ENCODE measurements at places on chromosomes 1 and 21. TPM values are rescaled to one million over a fixed set of nuclear protein-coding genes. Genes with fewer than 3 reads are reported as not detected.

AMY2B gene
- polyA plus RNA-seq: 2.2 TPM

LRRC3 gene
- 1.1 TPM for polyA plus RNA-seq

NTRK1 gene
- 0.18 TPM for polyA plus RNA-seq

GPR52 gene
- not detected for polyA plus RNA-seq

KCNT2 gene
- polyA plus RNA-seq: 0.15 TPM

HEYL gene
- polyA plus RNA-seq: 2.3 TPM

CELF3 gene
- not detected for polyA plus RNA-seq

C1QB gene
- polyA plus RNA-seq: not detected

RGS16 gene
- polyA plus RNA-seq: 0.13 TPM

KRTAP12-2 gene
- not detected for polyA plus RNA-seq

ARHGEF16 gene
- 3.0 TPM for polyA plus RNA-seq

C1orf210 gene
- polyA plus RNA-seq: not detected

CNIH4 gene
- 104 TPM for polyA plus RNA-seq

PIGC gene
- 32.2 TPM for polyA plus RNA-seq

LCE1D gene
- not detected for polyA plus RNA-seq

CFHR3 gene
- polyA plus RNA-seq: 0.47 TPM

CCDC17 gene
- 0.49 TPM for polyA plus RNA-seq

PLA2G5 gene
- polyA plus RNA-seq: not detected

NR1I3 gene
- not detected for polyA plus RNA-seq

AGMAT gene
- polyA plus RNA-seq: 12.9 TPM

RXRG gene
- polyA plus RNA-seq: not detected

TIAM1 gene
- 0.18 TPM for polyA plus RNA-seq

PPT1 gene
- polyA plus RNA-seq: 56.7 TPM

SMIM1 gene
- polyA plus RNA-seq: 1.3 TPM

CDC42 gene
- polyA plus RNA-seq: 155 TPM

ARHGAP30 gene
- 0.13 TPM for polyA plus RNA-seq

IRF6 gene
- polyA plus RNA-seq: 0.05 TPM

CYP4X1 gene
- polyA plus RNA-seq: not detected

HPDL gene
- polyA plus RNA-seq: 2.8 TPM

SLAMF7 gene
- 1.8 TPM for polyA plus RNA-seq

PRMT2 gene
- polyA plus RNA-seq: 68.8 TPM

FCER1G gene
- polyA plus RNA-seq: not detected

GJB3 gene
- 0.75 TPM for polyA plus RNA-seq

OR2T2 gene
- polyA plus RNA-seq: not detected

HYI gene
- 15.3 TPM for polyA plus RNA-seq

PDZK1 gene
- 1.3 TPM for polyA plus RNA-seq

TNFRSF14 gene
- polyA plus RNA-seq: 0.31 TPM

RABIF gene
- 16.8 TPM for polyA plus RNA-seq

TRAF3IP3 gene
- polyA plus RNA-seq: not detected

BTBD8 gene
- polyA plus RNA-seq: 1.2 TPM

DISP1 gene
- 1.1 TPM for polyA plus RNA-seq

AIRE gene
- not detected for polyA plus RNA-seq

TRNP1 gene
- 68.5 TPM for polyA plus RNA-seq

ARMH1 gene
- polyA plus RNA-seq: 1.7 TPM

All from A549 (cell line).